ENCODE measurements at places on chromosomes 1 and 21.

DNA sequence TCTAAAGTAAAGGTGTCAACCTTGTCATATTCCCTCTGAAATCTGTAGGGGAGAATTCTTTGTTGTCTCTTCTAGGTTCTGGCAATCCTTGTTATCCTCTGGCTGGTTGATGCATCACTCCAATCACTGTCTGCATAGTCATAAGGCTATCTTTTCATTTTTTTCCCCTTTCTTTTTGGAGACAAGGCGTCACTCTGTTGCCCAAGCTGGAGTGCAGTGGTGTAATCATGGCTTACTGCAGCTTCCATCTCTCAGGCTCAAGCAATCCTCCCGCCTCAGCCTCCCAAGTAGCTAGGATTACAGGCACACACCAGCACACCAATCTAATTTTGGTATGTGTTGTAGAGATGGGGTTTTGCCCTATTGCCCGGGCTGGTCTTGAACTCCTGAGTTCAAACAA lies 12.9 kb downstream of the DPYD start:
- DNase-seq = no peak

DNA sequence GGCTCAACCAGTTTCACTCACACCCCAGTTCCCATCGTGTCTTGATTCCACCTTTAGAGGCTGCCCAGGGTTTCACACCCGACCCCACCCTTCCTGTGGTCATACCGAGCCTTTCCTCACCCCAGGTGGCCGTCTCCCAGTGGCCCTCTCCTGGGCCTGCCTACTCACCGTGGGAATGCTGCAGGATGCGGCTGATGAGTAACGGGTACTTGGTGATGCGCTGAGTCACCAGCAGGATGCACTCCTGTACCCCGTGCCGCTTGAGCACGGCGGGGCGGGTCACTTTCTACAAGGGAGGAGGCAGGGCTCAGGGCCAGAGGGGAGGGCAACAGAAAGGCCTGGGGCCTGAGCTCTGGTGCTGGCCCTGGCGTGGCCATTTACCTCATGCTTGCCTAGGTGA lies 16.4 kb downstream of the ARHGEF2 start:
- DNase-seq = no peak

- no peak for DNase-seq
Measured at GRCh38 chr1:15928971-15929965, 46.6 kb downstream of the ZBTB17 start.

DNA sequence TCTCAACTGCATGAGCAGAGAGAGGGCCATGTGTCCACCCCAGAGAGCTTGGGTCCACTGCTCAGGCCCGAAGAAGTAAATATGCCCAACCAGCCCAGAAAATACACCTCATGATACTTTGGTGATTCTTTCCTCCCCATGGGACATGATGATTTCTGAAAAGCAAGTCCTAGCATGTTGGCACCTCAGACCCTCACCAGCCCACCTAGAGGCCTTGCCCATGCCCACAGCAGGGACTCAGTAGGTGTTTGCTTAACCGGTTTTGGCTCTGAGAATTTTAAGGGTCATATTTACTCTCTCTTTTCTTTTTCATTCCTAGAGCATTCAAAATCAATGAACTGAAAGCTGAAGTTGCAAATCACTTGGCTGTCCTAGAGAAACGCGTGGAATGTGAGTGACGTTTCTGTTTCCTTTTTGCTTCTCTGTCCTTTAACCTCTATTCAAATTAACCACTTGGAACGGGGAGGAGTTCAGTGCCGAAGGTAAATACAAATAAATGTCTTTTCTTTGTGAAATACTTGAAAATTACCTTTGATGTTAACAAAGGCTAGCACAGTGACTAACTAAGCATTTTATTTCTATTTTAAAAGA lies 79.7 kb downstream of the PDE9A start:
- DNase-seq = no peak

DNA sequence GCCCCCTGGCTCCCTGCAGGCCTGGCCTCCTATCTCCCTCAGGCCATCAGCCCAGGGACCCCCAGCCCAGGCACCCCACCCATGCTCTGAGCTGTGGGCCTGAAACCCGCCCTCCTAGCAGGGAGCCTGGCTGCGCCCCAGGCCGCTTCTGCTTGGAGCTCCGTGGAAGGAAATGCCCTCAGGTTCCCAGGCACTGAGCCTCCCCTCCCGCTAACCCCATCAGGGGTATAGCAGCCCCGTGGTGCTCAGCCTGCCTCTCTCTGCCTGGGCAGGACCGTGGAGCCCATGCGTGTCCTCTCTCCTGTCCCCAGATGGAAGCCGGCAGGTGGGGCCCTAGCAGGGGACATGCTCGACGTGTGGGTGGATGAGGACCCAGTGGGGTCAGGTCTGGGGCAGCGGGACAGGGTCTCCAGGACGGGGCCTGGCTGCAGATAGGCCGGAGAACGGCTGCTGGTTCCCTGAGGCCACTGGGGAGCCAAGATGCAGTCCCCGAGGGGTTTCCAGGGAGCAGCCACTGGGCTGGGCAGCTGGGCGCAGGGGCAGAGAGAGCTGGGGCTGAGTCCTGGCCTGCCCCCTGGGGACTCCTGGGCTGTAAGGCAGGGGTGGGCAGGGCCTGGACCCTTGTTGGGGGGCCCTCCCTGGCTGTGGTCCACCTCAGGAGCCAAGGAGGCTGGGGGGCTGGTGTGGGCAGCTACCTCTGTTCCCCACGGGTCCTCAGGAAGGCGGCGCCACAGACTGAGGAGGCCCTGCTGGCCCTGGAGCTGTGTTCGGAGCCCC lies 75.5 kb downstream of the MORN1 start:
- no peak for DNase-seq

DNA sequence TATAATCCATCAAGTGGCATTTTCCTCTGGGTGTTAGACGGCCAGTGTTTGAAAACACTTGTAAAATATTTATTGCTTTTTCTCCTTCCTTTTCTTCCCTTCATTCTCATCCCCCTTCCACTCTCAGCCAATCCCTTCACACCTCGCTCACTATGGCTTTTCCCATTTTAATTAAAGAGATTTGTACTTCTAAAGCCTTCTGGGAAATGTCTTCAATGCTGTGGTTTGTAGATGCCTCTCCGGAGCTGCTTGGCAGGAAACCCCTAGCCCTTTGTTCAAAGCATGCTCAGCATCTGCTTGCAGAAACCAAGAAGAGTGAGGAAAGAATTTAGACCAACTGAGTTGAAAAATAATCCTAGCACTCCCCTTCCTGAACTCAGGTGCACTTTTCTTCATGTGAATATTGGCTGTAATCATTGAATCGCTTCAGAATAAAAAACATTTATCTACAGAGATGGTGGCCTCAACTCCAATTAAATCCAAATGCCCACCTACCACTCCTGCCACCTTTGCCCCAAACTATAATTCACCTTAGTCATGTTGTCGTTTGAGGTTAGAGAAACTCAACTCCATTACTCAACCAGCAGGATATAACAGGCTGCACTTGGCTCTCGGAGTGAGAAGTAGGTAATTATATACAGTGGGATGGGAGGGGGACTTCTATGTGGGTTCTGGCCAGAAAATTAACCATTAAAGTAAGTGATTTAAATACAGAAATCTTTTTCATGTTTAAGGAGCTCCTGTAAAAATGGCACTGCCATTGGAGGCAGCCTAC lies 659.4 kb upstream of the CAMK1G start:
- DNase-seq = no peak

DNA sequence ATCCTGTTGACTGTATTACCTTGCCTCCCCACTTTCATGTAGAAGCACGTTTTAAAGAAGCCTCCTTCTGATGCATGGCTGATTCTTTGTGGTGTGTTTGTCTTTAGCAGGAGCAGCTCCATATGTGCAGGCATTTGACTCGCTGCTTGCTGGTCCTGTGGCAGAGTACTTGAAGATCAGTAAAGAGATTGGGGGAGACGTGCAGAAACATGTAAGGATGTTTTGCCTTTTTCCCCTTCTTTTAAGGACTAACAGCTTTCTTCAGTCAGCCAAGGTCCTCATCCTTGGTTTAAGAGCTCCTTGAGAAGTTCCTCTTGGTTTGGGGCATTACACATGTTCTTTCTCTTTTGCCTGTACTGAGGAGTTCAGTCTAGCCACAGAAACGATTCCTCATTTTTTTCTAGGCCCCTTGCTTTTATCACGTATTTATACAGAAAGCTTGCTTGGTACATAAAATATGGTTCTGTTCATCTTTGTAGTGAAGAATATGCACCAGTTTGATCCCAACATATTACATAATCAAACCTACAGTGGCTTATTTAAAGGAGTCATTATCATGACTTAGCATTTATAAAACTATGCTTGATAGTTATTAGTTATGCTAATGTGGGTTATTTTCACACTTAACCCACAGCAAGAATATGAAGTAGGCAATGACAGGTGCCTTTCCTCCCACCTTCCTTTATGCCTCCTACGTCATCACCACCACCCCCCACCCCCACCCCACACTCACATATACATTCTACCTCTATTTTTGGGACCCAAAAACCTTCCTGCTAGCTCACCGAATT lies 19.6 kb downstream of the CAP1 start:
- no peak for DNase-seq

DNA sequence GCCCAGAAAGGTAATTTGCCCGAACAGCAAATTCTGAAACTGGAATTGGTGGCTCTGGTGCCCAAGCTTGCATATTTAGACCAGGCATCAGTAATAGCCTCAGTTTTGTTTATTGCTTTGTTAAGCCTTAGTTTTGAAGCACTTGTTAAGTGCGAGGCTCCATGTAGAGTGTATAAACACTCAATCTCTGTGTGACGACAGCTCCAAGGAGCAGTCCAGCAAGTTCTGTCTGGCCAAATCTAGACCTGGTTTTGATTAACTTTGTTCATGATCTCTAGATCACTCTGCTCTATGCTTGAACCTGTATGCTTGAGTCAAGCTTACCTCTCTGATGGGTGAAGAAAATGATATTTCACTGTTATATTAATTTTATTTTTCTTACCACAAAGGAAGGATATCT lies 37.4 kb downstream of the DOP1B start:
- no peak for DNase-seq

DNA sequence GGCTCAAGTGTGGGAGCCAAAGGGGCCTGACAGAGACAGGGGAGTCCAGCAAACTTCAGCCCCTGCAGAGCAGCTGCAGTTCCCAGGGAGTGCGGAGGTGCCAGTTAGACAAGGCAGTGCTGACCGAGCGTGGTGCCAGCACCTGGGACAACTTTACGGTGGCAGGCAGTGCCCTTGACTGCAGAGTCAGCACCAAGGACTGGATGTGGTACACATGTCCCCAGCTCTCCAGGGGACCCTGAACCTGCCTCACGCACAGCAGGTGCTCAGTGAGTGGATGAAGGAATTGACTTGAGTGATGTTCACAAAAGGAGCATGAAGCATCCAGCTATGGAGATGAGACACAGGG lies 296.5 kb downstream of the SIPA1L2 start:
- DNase-seq = no peak

GRCh38 chr1:117017062-117017461 lies 15.5 kb downstream of the CD101 start:
- no peak for DNase-seq

- no peak for DNase-seq
Measured at GRCh38 chr1:202804126-202804525, 4.1 kb downstream of the KDM5B start.

DNA sequence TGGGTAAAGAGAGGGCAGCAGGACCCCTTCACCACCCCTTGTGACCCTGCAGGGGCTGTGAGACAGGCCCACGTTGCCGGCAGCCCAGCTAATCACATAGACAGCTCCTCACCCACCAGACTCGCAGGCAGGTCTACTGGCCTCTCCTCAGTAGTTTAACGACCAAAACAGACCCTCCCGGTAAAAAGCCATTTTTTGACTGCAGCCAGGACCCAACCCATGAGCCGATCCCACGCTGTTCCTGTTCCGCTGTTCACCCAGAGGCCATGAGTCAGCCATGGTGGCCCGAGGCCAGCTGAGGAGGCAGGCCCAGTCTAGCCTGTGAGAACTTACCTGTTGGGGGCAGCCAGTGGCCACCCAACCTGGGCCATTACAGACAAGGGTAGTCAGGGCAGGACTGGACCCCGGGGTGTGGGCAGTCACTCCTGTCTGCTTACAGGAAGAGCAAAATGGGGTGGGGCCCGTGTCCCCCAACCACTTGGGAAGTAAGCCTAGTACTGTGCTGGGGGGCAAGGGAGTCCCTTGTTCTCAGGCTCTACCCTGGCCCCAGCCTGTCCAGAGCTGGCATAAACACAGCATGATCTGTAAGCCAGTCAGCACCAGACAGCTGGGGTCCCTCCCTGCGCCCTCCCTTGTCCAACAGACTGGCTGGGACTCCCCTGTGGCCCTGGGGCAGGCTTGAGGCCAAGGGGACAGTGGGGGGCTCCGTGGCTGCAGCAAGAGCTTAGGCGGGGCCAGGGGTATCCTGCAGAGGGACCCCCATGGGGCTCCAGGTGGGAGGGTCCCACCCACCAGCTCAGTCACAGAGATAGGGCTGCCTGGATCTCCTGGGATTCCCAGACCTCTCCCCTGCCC lies 61.9 kb downstream of the WNT9A start:
- DNase-seq = no peak

- DNase-seq = no peak
Measured at GRCh38 chr1:220044678-220045355, 1.5 kb downstream of the EPRS1 start.

DNA sequence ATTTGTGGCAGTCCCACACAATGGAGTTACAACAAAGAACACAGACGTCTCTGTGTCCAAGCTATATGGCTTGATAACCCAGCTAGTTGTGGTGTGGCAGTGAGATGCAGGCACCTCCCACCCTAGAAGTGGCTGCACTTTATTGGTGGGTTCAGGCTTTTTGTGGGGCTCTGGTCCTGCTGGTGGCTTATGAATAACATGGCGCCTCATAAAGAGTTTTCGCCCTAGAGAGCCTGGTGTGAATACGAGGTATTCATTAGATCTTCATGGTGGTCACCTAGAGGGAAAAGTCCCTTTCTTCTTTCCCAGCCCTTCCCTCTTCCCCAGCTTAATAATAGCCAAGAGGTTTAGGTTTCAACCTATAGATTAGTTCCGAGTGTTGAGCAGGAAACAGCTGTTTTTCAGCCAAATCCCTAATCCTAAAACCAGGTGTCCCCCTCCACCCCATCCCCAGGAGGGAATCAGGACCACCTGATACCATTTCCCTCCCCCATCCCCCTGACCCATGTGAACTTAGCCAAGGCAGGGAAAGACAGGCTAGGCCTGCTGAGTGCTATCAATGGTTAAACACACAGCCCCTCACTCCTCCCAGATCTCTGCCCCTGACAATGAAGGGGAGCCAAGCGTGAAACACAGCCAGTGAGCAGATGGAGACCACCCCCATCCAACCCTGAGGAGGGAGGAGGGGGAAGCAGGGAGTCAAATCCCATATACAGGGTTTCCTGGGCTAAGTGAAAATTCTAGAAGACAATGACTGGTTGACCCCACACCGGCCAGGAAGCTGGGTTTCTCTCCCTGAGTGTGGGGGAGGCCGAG lies 58.2 kb downstream of the NFASC start:
- no peak for DNase-seq

GRCh38 chr1:175810305-175810704 lies 66.9 kb upstream of the TNR start:
- no peak for DNase-seq

- no peak for DNase-seq
Measured at GRCh38 chr1:207628776-207629175, 16.2 kb upstream of the CR1L start.

- DNase-seq = no peak
Measured at GRCh38 chr1:206971029-206971655, 882 bp upstream of the FCAMR start.

DNA sequence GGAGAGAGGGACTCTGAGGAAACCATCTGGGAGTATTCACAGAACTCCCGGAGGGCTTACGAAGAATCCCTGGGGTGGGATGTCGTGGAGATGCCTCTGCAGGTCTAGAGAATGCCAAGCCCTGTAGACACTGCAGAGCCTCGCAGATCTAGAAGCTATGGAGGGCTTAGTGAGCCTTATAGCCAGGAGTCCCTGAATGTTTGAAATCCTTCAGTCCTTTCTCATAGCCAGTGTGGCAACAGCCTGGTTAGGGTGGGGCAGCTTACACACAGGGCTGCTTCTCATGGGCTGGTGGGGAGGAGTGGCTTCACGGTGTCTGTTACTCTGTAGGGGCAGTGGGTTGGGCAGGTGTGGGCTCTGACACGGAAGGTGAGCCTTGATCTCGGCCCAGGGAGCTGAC lies 44.2 kb upstream of the KDM4A start:
- DNase-seq = no peak

Measured in T-helper 22 cell (primary cell).